ENCODE measurements at places on chromosomes 11 and 22. TPM values are rescaled to one million over a fixed set of nuclear protein-coding genes. Genes with fewer than 3 reads are reported as not detected.

DCHS1 gene
- 0.19 TPM for total RNA-seq

NXPE4 gene
- not detected for total RNA-seq

MUC5AC gene
- total RNA-seq, result not detected

OR10D3 gene
- total RNA-seq, result not detected

MYBPC3 gene
- not detected for total RNA-seq

MS4A6A gene
- total RNA-seq, result not detected

RTL10 gene
- 16.8 TPM for total RNA-seq

MED15 gene
- total RNA-seq, result 122 TPM

- DNase-seq, result no peak
Measured at GRCh38 chr22:42909363-42910058, 52.4 kb upstream of the ARFGAP3 start.

DNA sequence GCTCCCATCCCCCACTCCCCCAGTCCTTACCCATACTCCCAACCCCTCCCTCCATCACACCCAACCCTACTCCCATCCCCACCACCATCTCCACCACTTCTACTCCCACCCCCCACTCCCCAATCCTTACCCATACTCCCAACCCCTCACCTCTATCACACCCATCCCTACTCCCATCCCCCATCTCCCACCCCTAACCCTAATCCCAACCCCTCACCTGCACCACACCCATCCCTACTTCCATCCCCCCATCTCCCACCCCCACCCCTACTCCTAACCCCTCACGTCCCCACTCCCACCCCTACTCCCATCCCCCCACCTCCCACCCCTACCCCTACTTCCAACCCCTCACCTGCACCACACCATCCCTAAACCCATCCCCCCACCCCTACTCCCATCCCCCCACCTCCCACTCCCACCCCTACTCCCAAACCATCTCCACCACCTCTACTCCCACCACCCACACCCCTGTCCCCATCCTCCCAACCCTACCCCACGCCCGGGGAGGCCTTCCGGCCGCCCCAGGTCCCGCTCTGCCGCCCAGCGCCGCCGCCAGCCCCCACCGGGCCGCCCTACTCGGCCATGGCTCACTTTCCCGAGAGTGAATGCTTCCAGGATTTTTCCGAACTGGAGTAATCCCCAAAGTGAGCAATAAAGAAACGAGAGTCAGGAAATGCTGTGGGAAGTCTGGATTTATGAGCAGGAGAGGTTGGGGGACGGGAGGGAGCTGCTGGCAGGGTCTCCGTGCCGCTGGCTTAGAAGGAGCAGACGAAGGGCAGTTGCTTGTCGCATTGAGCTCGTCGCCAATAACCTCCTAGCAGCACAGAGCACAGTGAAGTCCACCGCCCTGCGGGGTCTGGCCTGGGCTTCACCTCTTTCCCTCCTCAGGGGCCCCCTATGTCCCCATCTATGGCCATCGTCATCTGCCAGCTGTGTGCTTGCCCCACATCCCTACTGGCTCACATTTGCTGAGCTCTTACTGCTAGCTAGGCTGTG is 4.6 kb downstream of the PRG3 start:
- DNase-seq, result no peak

GRCh38 chr22:20422271-20423007 is 15.2 kb downstream of the SCARF2 start:
- DNase-seq, result no peak

DNA sequence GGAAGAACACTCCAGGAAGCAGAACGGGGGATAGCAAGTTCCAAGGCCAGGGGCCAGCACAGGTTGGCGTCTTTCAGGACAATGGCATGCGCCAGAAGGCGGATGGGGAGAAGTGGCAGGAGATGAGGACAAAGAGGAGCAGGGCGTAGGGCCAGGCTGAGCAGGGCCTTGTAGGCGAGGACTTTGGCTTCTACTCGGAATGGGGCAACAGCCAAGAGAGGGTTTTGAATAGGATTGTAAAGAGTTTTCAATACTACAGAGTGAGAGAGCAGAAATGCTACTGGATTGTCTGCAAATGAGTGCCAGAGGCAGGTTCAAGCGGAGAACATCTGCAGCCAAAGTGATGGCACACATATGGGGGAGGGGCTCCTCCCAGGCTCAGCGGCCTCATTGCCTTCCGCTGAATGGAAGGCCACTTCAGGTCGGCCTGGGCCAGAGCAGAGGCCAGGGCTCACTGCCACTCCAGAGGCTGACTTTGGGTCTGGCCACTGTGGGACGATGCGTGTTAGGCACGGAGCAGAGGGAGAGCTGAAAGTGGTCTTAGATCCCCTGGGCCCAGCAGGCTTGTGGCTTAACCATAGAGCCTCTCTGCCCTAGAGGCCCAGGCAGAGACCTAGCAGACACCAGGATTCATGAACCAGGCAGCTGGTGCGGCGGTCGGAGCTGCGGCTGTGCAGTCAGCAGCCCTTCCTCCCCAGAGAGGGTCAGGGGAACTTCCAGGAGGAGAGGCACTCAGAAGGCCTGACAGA is 118.2 kb downstream of the DSCAML1 start:
- DNase-seq, result no peak

DNA sequence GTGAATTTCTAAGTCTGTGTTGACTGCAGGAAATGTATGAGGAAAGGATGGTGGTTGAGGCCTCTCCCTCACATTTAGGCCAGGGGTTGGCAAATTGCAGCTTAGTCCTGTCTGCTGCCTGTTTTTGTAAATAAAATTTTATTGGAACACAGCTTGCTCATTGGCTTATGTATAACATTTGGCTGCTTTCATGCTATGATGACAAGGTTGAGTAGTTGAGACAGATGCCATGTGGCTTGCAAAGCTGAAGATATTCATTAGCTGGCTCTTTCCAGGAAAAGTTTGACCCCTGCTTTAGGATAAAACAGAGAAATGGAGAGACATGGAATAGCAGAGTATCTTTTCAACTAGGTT is 46.2 kb downstream of the BCR start:
- no peak for DNase-seq

GRCh38 chr11:5304046-5304445 is 2.3 kb upstream of the OR51B4 start:
- DNase-seq, result no peak

DNA sequence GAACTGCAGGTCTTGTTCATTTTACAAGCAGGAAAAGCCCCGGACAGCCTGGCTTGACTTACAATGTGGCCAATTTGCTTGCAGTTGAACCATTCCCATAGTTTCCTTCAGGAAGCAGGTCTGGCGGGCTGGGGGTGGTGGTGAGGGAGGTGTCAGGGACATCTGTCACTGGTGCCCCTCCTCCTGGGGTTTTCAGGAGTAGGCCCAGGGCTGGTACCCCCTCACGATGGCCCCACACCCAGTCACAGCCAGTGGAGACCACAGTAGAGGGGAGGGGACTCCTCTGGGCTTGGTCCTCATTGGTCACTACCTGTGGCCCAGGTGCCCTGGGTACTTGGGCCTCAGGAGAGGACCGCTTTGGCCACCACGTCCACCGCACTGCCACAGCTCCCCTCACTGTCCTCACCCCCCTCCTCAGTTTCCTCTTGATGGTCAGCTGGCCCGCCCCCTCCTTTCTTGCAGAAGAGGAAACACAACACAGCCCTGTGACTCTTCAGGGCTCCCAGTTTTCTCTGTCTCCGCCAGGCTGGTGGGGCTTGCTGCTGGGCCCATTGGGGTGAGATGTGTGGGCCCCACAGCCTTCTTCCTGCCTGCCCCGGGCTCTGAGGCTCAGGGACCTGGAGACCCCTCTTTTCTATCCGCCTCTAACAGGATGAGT is 39.8 kb upstream of the SHISAL1 start:
- DNase-seq, result no peak

GRCh38 chr11:86699040-86699791 is 26.8 kb upstream of the ME3 start:
- DNase-seq, result peak; percentile 24

DNA sequence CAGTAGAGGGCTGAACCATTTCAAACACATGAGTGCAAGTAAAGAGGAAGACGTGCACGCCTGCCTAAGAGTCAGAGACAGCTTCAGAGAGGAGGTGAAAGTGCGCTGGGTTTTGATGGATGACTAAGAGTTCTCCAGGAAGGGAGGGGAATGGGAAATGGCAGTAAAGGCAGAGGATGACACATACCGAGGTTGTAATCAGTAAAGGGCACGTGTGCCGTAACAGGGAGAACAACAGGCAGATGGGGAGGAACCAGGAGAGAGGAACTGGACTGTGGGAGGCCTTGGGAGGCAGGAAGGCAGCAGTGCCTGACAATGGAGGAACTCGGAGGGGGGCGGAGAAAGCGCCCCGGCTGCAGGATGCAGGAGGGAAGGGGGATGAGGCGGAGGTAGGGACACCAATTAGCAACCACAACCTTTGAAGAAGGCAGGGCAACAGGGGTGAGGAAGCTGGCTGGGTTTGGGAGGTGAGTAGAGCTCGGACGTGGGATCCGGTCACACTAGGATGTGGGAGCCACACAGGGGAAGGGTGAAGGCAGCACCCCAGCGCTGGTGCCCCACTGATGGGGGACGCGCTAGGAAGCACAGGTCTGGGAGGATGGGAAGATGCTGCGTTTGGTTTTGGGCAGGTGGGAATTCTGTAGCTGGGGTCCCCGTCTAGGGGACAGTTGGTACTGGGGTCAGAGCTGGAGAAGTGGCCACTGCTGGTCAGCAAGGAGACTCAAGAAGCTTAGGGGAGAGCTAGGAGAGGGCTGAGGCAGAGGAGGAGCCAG is 67.4 kb downstream of the SCUBE1 start:
- DNase-seq, result peak; percentile 88

DNA sequence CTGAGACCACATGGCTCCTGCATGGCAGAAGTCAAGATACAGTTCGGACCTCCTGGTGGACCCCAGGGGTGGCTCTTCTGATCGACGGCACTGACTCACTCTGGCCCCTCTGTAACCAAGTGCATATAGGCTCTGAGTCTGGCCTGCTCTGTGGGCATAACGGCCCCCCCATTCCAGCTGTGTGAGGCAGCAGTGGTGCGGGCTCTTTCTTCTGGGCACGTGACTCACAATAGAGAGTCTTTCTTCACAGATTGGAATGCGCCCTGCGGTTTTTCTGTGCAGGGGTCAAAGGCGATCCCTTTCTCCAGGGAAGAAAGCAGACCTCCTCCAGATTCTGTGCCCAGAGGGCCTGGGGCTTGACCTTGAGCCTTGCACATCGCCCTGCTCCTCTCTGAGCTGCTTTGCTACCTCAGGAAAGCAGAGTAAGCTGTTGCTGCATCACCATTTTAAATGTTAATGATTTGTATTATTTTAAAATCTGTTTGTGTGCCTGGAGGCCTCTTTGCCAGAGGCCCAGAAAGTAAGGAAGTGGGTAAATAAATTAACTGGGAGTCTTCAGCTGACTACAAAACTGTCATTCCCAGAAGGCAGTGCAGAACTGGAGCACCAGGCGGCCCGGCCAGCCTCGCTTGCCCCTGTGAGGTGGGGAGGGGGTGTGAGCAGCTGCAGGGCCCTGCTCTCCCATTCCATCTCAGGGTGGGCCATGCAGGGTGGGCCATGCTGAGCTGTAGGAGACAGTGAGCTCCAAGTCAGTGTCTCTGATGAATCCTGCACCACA is 199.0 kb downstream of the GRIK4 start:
- DNase-seq, result peak; percentile 83

DNA sequence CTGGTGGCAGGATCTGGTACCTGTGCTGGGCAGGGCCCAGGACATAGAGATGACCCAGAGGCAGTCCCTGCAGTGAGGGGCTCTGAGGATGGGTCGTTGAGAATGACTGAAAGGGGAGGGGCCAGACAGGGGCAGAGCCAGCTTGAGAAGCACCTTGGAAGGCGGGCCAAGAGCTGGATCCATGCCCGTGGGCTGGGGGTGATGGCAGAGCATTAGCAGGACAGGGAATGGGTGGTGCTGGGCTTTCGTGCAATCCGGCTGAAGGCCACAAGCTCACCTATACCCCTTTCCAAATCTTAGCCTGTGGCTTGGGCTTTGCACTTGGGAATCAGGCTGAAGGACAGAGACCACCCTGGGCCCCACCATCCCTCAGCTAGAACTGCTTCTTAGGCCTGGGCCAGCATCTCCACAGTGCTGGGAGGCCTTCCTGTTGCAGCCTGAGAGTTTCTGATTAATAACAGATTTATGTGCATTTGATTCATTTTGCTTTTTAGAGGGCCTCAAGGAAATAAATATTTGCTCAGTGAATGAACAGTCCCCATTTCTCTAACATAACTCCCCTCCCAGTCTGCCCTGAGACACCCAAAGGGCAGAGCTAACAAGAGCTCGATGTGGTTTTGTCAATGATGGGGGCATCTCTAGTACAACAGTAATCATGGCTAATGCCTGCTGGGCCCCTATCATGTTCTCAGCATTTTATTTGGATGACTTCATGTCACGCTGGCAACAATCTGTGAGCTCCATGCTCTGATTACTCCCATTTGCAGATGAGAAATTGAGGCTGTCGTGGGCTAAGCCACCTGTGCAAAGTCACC is 39.3 kb downstream of the RIBC2 start:
- DNase-seq, result no peak

DNA sequence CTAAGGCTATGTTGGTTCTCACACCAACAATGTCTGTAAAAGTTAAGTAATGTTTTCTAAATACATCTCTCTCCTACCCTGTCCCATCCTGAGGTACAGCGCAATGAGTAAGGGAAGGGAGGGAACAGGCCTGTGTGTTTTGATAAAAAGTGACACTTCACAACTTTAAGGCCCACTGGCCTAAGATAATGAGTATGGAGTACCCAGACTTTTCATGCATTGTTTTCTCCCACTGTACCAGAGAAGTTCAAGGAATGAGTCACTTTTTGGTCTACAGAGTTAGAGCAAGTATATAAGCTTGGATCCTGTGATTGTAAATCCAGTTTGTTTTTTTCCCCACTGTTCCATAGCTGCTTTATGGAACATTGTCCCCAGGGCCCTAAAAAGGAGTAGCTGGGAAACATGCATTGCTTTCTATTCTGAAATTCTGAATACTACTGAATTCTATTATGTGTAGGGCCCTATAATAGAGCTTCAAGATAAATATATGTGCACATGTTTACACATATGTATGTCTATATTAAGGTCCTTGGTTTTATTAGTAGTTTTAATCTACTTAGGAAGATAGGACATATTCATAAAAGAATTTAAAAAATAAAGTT is 29.8 kb downstream of the KCNE3 start:
- DNase-seq, result no peak

GRCh38 chr11:34999453-34999852 is 83.0 kb downstream of the PDHX start:
- DNase-seq, result no peak

GRCh38 chr22:37354261-37354660 is 72.0 kb downstream of the CYTH4 start:
- DNase-seq, result no peak

DNA sequence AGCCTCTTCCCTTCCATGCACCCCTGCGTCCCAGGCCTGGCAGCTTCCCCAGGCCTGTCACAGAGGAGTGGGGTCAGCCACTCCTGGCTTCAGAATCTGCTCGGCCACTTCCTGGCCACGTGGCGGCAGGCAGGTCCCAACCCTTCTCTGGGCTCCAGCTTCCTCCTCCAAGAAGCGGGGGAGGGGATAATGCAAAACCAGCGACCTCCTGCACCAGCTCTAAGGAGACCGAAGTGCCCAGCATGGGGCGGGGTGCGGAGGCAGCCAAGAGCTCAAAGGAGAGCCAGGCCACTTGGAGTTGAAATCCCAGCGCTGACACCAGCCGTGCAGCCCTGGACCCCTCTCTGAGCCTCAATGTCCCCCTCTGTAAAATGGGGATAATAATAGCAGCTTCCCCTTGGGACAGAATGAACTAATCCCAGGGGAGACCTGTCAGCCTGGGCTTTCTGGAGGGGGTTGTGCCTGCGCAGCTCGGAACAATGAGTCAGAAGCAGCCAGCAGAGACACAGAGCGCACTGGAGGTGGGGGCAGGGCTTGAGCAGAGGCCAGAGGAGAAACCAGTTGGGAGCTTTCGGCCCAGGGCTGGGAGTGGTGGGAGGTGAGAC is 22.8 kb upstream of the PICK1 start:
- DNase-seq, result peak; percentile 92

Measured in MCF 10A (cell line).